ENCODE measurements at places on chromosomes 1 and 21.

GRCh38 chr1:170307426-170307825 lies 161.7 kb downstream of the NTMT2 start:
- DNase-seq = no peak

- no peak for DNase-seq
Measured at GRCh38 chr1:71986160-71986559, 296.2 kb downstream of the NEGR1 start.

GRCh38 chr1:77583483-77583882 lies 99.0 kb downstream of the ZZZ3 start:
- DNase-seq = no peak

GRCh38 chr1:206801467-206801866 lies 29.2 kb upstream of the IL10 start:
- DNase-seq = no peak

DNA sequence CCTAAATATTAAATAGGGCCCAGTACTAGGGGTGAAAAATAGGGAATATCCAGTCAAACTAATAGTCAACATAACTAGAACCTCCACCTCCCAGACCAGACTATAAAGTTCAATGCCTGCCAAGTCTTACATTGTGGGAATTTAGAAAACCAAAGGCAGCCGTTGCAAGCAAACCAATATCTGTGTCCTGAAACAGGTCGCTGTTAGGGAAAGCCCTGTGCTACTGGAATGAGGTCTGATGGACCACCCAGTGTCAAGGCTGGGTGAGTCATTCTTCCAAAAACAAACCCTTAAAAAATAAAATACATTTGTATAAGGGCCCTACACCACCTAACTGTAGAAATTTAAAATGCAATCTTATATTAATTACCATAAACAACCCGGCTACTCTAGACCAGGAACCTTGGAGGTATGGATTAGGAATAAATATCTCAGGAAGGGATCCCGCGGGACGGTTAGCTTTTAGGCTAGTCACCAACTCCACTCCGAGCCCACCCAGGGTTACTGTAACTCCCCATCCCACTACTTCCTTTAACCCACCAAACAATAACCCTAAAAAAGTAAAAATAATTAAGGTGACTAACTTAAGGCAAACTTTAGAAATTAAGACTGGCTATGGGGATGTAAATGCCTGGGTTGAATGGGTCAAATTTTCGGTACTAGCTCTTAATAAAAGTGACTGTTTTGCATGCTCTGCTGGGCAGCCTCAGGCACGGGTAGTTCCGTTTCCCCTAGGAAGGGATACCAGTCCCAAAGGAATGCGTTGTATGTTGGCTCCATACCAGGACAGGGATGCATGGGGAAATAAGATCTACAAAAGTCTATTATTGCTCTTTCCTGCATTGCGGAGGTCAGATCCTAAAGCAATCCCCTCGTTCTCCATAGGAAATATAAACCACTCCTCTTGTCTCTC lies 65.4 kb upstream of the TLR5 start:
- DNase-seq = no peak

GRCh38 chr1:50371749-50372148 lies 51.5 kb downstream of the DMRTA2 start:
- no peak for DNase-seq

- DNase-seq = peak; percentile 7
Measured at GRCh38 chr1:243921111-243921510, 71.1 kb upstream of the AKT3 start.

DNA sequence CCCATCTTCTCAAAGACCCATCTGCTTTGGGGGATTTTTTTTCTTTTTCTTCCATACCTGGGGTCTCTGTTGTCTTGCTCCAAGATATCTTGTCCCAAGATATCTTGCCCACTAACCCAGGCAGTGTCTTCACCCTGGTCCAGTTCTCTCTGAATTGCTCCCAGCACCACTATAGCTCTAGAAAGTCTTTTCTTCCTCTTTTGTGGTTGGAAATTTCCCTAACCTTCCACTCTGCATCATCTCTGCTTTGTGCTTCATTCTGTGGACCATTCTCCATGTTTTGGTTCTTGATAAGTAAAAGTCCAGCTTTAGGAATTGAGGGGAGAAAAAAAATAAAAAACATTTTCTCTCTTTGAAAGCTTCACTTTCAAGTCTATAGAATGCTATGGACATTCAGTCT lies 20.9 kb downstream of the STYXL2 start:
- no peak for DNase-seq

DNA sequence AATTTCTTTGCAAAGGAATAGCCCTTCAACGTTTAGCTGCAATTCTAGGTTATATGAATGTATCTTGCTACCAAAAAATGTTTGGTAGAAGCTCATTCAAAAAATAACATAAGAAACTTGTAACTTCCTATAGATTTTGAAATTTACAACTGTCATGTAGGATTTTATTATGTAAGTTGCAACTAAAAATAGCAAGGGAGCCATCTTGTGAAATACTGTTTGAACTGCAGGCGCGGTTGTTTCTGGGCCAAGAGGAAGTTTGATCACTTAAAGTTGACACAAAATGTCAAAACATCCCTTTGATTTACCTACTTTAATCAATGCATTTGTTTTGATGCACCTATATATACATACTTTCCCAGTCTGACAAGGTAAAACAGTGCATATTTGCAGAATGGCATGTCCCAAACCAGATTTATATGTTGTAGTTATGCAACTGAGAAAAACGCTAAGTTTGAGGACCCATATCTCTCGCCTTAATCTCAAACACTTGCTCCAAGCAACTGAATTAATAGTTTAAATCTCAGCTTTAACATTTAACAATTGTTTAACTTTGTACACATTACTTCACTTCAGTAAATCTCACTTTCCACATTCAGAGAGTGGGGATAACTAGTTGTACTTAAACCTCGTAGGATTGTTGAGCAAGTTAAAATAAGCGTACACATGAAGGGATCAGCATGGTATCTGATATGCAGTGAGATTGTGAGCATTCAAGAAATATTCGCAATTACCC lies 63.9 kb downstream of the KCNK2 start:
- DNase-seq = no peak

- DNase-seq = no peak
Measured at GRCh38 chr1:212664409-212665199, 35.0 kb downstream of the BATF3 start.

DNA sequence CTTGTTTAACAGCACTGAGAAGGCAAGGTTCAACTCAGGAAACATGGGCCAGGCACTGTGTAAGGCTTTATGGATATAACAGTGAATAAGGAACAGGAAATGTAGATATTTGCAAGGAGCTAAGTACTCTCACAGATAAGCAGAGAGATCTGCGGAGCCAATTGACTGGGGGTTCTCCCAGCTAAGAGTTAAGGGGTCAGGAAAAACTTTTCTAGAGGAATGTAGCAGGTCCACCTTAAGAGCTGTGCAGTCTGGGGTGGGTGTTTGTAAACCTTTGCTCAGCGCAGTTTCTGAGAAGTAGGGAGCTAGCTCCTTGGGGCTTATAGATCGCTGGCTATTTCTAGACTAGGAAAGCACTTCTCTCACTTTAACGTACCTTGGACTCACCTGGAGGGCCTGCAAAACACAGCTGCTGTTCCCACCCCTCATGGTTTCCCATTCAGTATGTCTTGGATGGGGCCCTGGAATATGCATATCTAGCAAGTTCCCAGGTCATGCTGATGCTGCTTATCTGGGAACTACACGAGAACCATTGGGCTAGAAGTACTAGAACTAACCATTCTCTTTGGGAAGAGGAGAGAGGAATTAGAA lies 51.7 kb downstream of the TLCD4 start:
- no peak for DNase-seq

- no peak for DNase-seq
Measured at GRCh38 chr1:15966081-15966955, 9.6 kb downstream of the ZBTB17 start.

- no peak for DNase-seq
Measured at GRCh38 chr1:202844259-202844658, 33.5 kb downstream of the PCAT6 start.

DNA sequence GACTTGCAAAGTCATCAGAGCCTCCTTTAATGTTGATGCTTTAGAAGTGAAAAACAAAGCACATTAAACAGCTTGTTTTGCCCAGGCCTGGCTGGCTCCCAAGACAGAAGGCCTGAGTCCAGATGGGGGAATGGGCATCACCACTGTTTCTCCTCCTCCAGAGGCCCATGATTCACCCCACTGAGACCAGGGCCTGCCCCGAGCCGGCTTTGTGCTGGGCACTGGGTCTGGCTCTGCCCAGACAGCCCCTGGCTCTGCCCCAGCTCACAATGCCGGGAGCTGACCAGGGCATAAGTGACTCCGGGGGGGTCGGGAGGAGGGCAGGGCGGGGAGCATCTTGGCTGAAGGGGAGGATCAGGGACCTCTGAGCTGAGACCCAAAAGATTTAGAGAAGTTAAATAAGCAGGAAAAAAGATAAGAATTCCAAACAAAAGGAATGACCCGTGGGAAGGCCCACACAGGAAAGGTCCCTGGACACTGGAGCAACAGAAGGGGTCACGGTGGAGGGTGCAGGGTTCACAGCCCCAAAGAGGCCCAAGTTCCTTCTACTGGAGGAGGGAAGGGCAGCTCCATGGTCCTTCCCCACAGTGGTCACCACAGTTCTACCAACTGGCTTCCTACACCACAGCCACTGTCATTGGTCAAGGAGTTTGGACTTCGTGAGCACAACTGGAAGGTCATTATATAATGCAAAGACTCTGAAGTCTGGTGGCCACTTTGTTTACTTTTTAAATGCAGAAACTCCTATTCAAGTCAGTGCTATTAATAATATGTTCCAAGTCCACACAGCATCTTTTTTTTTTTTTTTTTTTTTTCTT lies 5.5 kb downstream of the C2CD2 start:
- DNase-seq = peak; percentile 28

DNA sequence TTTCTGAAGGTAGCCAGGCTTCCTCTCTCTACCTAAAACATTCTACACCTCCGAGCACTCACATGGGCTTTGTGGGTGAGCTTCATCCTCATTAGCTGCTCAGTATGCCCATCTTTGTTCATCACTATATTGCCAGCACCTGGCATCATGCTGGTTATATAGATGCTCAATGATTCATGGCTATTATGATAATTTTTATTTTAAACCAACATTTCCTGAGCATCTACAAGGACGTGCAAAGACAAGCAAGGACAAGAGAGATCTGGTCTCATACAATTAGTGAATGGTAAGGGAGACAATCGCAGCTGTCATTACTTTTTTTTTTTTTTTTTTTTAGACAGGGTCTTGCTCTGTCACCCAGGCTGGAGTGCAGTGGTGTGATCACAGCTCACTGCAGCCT lies 11.3 kb upstream of the QSOX1 start:
- DNase-seq = no peak

GRCh38 chr1:14390816-14391215 lies 207.7 kb upstream of the KAZN start:
- no peak for DNase-seq

Data from G401 (cell line).